ENCODE measurements at places on chromosomes 4 and X.

DNA sequence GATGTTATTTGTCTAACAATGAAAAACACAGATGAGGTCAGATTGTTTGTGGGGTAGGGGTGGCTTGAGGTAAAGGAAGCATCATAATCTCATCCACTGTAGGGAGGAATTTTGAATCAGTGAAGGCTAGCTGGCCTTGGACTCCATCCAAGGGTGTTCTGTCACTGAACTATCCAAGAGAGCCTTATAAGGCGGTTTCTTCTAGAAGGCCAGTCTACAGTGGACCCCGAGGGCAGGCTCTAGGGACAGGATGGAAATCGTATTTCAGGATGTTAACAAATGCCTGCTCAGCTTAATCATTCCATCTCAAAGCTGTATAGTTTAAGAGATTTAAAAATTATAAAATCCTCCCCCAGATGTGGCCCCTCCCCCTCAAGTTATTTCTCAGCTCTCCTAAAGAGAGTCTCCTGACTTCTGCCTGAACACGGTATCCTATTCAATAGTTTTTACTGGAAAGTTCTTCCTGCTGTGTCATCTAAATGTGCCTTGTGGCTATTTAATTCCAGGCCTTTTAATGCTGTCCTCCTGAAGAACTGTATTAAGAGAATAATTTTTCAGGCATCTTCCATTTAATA is 8.0 kb downstream of the IGFBP7 start:
- DNase-seq: peak; percentile 83

GRCh38 chrX:9318213-9318612 is 146.6 kb upstream of the TBL1X start:
- no peak for DNase-seq

GRCh38 chr4:108834166-108834834 is 71.4 kb upstream of the ETNPPL start:
- peak; percentile 47 for DNase-seq

DNA sequence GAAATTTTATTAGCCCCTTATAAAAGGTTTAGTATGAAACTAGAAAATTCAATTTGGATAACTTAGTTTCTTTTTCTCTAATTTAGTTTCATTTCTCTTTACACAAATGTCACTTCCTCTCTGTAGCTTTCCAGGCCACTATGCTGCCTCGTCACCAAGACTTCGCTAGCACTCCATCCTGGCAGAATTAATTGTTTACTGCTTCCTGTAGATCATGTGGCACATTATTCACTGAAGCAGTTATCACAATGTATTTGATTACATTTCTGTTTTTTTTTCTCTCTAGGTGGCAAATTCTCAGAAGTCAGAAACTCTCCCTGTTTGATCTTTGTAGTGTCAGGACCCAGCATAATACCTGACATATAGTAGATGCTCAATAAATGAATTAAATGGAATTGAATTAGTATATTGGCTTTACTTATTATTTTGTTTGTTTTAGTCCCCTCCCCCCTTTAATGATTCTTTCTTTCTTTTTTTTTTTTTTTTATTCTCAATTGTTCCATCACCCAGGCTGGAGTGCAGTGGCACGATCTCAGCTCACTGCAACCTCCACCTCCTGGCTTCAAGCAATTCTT is 9.3 kb upstream of the SAT1 start:
- DNase-seq: no peak

- DNase-seq: peak; percentile 75
Observed at GRCh38 chrX:17689971-17690409, 47.3 kb upstream of the SCML1 start.

GRCh38 chr4:30619679-30620078 is 100.5 kb upstream of the PCDH7 start:
- peak; percentile 84 for DNase-seq

- no peak for DNase-seq
Observed at GRCh38 chr4:2303121-2303685, 41.3 kb upstream of the MXD4 start.

DNA sequence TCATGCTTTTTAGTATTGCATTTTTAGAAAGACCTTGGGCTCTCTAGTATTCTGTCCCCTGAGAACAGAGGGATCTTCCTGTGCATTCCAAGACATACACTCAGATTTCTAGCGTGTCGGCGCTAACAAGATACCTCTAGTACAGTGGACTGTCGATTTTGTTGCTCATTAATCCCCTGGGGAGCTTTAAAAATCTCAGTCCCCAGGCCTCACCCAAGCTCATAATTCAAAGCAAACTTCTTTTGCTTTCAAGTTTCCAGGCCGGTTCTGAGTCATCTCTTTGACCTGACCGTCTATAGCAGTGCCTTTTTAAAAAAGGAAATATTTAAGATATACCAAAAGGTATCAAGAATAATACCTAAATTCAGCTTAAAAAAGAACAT is 137.0 kb downstream of the AMMECR1 start:
- DNase-seq: peak; percentile 22

GRCh38 chr4:10159671-10160070 is 43.1 kb upstream of the WDR1 start:
- DNase-seq: no peak

GRCh38 chrX:54415534-54416350 is 24.5 kb upstream of the TSR2 start:
- peak; percentile 11 for DNase-seq
